Stimulated activated CD8-positive, alpha-beta memory T cell treated with anti-CD3 and anti-CD28 coated beads, Interleukin-15, amount 100 ng/mL, for 24 hours (primary cell): ENCODE measurements at places on chromosomes 5 and 9.

DNA sequence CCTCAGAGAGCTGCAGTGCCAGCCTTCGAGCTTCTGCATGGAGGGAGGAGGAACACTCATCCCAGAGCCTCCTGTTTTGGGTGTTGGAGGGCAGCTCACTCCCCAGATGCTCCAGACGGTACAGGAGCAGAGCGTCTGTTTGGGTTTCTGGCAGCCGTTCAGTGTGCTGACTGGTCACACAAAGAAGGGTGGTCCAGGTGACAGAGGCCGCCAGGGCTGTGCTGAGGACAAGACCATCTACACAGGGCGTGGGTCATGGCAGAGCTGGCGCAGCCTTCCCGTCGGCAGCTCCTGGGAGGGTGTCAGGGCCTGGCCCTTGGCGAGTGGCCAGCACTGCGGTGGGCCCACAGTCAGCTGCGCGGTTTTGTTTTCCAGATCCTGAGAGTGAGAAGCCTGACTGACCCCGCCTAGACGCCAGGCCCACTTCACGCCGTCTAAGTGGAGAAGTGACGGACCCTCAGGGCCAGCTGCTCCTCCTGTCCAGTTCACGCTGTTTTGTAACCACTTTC is 131.4 kb upstream of the FAM120A start:
- no peak for DNase-seq

DNA sequence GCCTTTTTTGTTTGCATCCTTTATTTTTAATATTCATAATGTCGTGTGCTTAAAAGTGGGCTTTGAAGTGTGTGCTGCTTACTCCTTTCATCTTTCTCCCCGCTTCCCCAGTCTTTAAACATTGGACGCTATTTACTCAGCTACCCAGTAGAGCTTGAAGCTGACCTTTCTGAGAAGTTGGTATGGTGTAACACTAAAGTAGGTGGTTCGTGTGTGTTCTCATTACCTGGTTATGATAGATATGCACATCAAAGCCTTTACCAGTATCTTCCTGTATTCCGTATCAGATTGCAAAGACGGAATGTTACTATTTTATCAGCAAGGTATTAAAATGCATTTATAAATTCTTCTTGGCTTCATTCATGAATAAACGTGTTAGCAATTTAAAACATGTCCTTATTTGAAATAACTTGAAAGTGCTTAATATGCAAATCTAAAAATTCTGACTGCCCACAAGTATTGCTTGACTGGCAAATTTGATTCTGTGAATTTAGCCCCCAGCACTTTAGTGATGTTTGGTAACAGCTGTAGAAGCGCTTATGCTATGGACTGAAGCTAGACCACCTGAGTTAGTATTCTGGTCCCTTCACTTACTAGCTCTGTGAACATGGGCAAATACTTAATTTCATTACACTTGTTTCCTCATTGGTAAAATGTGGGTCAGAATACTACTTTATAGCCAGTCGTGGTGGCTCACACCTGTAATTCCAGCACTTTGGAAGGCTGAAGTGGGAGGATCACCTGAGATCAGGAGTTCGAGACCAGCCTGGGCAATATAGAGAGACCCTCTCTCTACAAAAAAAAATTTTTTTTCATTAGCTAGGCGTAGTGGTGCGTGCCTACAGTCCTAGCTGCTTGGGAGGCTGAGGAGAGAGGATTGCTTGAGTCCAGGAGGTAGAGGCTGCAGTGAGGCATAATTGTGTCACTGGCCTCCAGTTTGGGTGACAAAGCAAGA is 1.7 kb downstream of the RRAGA start:
- no peak for DNase-seq

GRCh38 chr5:77209495-77210090 is 887 bp upstream of the PDE8B start:
- no peak for DNase-seq

DNA sequence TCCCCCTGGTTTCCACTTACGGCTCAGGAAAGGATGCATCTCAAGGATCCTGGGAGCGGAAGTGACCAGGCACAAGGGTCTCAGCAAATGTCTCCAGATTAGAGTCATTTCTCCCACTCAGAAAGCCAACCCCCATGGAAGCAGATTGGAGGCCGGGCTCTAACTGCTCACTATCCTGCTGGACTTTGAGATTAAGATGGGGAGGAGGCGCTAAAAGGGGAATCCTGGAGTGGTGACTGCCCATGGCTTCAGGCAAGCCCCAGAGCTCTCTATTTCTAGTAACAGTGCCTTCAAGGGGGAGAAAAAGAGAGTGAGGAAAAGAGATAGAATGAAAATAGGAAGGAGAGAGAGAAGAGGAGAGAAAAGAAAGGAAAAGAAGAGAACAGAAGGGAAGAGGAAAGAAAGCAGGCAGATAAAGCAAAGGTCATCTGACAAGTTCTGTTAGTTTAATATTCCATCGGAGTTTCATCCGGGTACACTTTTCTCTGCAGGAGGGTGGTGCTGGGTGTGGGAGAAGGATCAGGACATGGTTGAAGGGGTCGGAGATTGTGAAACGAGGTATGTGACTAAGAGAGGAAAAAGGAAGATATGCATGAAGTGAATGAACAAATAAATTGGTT is at the start of gene AGXT2:
Gene AGXT2 (minus strand): TSS at position 165 of the 620 bp plus-strand sequence. CDS start 57 bp downstream, at position 108.
- DNase-seq: no peak

DNA sequence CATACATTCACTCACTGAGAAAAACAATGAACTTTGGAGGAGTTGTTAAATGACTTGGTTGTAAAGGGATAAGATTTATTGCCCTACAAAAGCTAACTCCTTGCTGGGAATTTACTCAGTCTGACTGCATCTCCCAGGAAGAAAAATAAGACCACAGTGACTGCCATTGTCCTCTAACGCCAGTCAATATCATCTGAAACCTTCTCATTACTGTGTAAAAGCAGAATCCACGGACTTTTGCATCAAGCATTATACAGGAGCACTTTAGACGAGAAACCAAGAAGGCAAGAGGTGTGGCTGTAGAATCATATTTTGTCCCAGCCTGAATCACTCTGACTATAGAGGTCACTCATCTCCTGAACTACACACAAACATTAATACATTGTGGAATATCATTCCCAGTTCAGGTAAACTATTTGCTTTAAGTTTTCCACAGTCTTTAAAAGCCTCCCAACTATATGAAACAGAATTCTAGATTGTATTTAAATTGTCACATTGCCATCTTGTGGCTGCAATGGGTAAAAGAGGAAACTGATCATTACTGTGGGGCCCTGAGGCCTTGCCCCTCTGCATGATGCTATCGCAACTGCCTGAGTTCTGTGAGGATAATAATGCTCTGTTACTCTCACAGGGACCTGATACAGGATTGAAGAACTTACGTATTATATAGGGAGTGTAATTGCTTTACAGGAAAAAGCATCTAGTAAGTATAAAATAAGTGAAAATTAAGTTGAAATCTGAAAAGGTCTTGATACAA is 142.9 kb downstream of the SLCO4C1 start:
- DNase-seq: no peak

GRCh38 chr9:4177970-4178758 is 121.7 kb downstream of the GLIS3 start:
- DNase-seq: no peak

DNA sequence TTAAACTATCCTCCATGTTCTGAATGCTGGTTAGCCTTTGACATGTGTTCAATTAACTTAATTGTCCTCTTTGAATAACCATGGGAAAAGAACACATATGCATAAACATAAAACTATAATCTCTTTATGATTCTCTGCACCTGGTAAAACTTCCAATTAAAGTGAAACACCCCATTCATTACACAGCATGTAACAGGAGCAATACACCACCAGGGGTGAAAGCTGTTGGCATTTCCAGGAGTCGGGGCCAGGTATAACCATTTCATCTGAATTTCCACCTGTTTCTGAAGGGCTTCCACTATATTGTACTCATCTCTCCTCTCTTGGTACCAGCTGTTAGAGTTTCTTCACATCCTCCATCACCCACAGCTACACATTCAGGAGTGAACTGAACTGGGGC is 303.8 kb downstream of the EDIL3 start:
- DNase-seq: no peak

GRCh38 chr9:126682928-126683697 is 69.4 kb downstream of the LMX1B start:
- DNase-seq: no peak

GRCh38 chr5:175103746-175104145 is 340.2 kb downstream of the DRD1 start:
- DNase-seq: no peak

GRCh38 chr9:94973451-94973941 is 247.0 kb downstream of the AOPEP start:
- no peak for DNase-seq

- no peak for DNase-seq
These were observed 164.0 kb downstream of the GHR start for GRCh38 chr5:42587096-42587723.

DNA sequence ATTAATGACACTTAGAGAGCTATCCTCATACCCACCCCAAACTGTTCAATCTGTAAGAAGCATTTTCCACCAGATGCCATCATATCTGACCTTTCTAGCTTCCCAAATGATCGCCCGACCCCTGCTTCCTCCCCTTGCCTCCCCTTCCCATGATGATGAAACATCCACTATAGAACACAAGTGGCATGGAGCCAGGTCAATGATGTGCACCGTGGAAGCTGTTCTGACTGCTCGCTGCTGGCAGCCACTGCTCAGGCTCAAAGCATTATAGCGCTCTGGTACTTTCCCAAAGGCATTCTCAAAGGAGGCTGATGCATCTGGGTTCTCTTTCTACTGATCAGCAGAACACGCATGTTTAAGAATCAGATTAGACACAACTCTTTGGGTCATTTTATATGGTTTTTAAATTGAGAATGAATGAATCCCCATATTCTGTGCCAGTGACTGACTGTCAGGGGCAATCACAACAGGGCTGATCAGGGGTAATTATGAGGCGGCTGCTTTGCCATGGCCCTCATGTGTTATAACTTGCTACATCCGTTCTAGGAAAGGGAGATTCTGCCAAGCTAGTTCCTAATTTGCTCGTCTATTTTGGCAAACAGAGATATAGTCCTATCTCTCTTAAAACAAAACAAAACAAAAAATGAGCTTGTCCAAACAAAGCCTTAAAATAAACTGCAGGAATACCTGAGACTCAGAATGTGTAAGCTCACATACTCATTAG is 343.7 kb downstream of the ENC1 start:
- no peak for DNase-seq

- no peak for DNase-seq
These were observed 731.6 kb downstream of the DNAH5 start for GRCh38 chr5:13212886-13213285.

- DNase-seq: no peak
These were observed 166.1 kb downstream of the RNF180 start for GRCh38 chr5:64331597-64332277.

GRCh38 chr5:167049043-167049663 is 1242.3 kb upstream of the WWC1 start:
- DNase-seq: no peak
